ENCODE measurements at places on chromosomes 1 and 21. TPM values are rescaled to one million over a fixed set of nuclear protein-coding genes. Genes with fewer than 3 reads are reported as not detected.

DNA sequence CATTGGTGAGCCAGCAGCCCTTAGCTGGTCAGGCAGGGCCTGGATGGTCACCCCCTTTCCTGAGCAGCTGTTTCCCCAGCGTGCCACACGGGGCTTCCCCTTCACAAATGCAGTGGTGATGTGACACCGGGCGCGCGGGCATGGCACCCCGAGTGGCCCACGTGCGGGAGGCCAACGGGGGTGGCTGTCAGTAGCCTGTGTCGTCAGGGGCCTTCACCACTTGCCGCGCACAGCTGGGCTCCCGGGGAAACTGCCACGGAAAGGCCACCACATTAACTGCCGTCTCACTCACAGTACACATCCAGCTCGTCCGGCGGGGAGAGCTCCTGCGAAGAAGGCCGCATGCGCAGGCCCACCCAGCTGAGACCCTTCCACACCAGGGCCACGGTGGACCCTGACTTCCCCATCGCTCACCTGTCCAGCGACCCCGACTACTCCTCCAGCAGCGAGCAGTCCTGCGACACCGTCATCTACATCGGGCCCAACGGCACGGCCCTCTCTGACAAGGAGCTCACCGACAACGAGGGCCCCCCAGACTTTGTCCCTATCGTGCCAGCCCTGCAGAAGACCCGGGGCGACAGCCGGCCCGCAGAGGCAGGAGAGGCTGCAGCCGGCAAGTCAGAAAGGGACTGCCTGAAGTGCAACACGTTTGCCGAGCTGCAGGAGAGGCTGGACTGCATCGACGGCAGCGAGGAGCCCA lies 530.5 kb downstream of the KIF26B start:
- DNase-seq = no peak

DNA sequence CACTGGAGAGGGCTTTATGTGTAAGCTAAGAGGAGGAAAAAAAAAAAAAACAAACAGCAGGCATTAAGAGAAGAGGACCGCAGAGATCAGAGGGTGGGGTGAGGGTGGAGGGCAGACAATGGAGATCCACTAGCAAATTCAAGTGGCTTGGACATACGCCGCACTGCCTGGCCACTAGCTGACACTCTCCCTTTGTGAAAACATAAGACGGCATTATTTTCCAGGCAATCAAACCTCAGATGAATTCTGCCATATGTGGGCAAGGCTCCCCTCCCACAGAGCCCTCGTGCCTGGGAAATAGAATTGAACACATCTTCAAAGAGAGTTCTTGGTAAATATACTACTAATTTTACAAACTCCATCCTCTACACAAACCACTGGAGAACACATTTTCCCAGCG lies 53.6 kb downstream of the ERG start:
- DNase-seq = no peak

DNA sequence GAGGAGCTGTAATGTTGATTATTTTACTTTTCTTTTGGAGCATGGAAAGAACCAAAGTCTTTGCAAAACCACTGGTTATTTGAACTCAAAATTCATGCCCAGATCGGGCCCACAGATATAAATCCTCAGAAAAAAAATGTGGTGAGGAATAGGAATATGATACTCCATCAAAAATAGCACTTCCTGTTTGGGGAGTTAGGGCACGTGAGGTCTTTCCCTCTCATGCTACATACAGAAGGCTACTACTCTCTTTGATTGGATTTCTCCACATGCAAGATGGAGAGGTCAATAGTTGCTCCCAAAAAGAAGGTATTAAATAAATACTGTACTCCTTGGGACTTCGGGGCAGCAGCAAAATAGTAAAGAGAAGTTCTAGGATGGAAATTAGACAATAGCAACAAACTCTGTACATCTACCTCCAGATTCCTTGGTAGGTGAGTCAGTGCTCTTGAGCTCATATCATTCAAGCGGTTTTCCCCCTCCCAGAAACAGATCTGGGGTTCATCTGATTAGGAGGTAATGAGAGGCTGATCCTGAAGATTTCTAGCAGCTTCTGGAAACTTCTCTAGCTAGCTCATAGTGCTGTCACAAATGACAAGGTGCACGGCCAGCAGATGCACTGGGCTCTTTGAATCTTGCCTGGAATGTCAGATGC lies 47.1 kb downstream of the SLC9C2 start:
- no peak for DNase-seq

- peak; percentile 82 for DNase-seq
Measured at GRCh38 chr1:6475381-6476133, 9.6 kb upstream of the TNFRSF25 start.

DNA sequence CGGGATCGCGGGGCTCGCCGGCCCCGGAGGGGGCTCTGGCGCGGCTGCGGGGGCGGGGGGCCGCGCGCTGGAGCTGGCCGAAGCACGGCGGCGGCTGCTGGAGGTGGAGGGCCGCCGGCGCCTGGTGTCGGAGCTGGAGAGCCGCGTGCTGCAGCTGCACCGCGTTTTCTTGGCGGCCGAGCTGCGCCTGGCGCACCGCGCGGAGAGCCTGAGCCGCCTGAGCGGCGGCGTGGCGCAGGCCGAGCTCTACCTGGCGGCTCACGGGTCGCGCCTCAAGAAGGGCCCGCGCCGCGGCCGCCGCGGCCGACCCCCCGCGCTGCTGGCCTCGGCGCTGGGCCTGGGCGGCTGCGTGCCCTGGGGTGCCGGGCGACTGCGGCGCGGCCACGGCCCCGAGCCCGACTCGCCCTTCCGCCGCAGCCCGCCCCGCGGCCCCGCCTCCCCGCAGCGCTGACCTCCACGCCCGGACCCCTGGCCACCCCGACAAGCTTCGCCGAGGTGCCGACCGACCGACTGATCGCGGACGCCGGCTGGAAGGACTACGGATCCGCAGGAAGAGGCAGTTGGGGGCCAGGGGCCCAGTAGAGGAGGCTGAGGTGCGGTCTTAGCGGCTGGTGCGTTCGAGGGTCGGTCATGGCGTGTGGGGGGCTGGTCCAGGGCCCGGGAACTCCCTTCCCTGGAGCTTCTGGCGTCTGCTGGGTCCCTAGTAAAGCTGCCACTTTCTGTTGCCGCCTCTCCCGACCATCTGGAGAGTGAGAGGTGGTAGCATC lies 711 bp downstream of the TRNP1 start:
- DNase-seq = no peak

DNA sequence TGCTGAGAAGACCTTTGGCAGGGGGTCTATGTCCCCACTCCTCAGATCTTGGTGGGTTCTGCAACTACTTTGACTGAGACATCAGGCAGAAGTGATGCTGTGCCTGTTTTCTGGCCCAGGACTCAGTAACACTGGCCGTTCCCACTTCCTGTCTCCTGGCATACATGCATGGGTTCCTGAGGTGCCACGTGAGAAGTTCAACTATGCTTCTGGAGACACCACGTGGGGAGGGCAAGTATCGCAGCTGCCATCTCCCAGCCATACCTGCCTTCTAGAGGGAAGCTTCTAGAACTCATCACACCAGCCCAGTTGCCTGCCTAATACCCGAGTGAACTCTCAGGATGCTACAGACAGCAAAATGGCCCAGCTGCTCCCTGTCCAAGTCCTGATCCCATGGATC lies 65.8 kb downstream of the TRABD2B start:
- DNase-seq = no peak

RGS16 gene
- 0.61 TPM for total RNA-seq

SYT6 gene
- total RNA-seq = not detected

ITLN1 gene
- 103 TPM for total RNA-seq

F3 gene
- 33.2 TPM for total RNA-seq

OR2L8 gene
- total RNA-seq = not detected

CD1B gene
- total RNA-seq = not detected

SPATA21 gene
- total RNA-seq = not detected

PAPPA2 gene
- total RNA-seq = 5.1 TPM
